ENCODE measurements at places on chromosomes 6 and 20.

DNA sequence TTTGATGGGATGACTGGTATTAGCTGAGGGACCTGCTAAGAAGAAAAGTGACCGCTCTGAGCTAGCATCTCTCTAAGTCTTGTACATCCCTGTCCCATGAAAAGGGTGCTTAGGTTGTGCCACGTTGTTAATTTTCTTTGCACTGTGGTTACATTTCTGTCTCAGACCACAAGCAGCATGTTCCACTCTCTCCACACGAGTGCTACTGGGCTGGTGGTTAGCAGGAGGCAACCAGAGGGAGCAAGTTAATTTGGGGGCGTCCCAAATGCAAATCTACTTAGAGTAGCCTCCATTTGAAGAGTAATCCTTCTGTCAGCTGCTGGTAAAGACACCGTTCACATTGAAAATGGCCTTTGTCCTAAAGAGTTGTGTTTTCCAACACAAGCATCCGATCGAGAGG, 3.4 kb upstream of the SCML4 start:
- DNase-seq, result no peak

DNA sequence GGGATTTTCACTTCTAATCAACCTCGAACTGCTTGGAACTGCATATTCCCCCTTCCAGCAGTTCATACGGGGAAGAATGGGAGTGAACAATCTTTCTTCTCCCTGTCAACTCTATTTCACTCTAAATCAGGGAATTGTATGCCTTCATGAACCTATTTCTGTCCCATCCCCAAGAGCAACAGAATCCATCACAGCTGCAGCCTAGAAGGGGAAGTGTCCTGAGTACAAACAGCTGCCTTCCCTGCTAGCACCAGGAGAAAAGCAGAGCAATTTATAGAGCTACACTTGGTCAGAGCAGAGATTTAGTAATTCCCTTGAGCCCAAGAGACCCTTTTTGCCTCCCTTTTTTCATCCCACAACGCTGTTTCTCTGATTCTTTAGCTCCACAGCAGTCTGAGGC, 208.4 kb downstream of the ADGRG6 start:
- DNase-seq, result no peak

DNA sequence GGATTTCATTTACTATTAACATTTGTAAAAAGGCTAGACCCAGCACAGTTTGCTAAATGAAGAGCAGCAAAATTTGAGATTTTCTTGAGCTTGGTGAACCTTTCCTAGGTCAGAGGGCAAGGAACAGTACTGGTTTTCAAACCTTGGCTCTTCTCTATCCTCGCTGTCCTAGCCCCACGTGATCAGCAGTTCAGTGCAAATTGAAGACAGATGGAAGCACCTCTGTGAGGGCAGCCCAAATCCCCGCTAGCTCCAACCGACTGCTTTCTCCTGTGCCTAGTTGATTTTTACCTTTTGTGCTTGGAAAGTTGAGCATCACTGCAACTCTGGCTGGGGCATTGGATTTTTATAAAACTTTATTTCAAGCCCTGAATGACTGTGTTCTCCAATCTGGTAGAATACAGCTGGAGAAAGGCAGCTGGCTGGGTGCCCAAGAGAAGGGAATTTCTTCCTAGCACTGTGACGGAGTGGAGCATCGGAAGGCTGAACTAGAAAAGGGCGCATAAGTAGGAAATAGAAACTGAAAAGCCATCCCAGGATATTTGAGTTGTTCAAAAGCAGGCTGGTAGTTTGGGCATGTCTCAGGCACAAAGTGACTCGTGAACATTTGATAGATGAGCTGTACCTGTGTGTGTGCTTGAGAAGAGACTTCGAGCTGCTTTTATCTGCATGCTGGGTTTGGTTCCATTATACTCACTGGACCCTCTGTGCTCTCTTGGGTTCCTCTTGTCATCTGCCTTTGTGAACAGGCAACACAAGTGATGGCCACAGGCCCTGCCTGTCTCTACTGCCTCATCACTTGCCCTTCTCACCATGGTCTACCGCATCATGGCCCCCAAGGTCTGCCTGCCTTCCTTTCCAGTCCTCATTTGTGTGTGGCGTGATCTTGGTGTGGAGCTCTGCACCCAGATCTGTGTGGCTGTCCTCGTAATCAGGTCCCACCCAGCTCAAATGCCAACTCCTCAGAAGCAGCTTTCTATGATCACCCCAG, 2.3 kb downstream of the RNF114 start:
- no peak for DNase-seq

DNA sequence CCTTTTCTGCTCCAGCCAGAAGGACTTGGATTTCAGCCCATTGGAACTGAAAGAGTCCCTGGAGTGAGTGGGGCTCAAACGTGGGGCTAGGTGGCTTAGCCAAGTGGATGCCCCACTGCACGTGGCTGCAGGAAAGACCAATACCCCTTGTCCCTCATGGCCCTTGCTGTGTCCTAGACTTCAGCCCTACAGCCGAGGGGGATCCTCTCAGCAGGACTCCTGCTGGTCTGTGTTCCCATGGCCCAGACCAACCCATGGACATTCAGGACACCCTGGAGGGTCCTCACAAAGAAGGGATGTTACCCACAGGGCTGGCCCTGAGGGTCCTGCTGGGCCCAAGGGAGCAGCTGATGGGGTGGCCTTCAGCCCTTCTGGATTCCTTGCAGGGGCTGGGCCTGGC, 30.0 kb upstream of the PHACTR3 start:
- DNase-seq, result no peak

DNA sequence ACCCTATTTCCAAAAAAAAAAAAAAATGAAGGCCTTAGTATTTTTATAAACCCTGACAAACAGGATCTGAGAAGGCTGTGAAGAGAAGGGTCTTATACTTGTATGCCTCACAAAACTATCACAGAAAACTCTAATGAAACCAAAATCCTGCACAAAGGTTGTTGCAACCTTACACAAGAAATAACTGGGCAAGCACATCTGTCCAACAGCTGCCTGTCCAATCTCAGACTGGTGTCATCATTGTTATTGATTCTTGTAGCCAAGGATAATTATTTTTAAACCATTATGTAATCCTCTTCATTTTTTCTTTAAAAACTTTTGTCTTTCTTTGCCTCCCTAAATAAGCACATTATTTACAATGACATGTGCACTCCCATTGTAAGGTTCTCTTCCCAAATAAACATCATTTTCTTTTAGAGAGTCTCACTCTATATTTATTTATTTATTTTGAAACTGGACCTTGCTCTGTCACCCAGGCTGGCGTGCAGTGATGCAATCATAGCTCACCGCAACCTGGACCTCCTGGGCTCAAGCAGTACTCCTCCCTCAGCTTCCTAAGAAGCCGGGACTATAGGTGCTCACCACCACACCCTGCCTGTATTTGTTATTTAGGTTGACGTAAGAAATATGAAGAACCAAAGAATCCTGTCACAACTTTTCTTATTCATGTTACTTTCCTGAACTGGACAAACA, 697.1 kb downstream of the DOK5 start:
- no peak for DNase-seq

DNA sequence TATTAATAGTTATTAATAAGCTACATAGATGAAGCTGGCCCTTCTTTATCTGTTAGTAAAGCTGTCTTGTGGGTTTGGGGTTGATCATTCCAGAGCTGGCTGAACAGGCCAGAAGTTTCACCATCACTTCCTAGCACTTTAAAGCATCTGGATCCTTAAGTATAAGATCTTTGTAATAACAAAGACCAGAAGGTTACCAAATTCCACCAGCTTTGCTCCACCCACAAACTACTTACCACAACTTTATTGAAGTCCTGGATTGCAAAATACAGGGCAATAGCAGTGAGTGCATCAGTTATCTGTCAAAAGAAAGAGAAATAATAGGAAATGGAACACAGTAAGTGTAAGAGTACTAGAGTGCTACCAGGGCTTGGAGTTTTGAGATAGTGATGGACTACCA, 33.0 kb downstream of the PIGU start:
- no peak for DNase-seq

- DNase-seq, result no peak
Measured at GRCh38 chr6:68114463-68115047, 520.5 kb upstream of the ADGRB3 start.

GRCh38 chr20:50546729-50547314, 36.6 kb downstream of the PTPN1 start:
- no peak for DNase-seq

GRCh38 chr6:52574709-52575501, 2.0 kb downstream of the TRAM2 start:
- no peak for DNase-seq
